ENCODE measurements at places on chromosomes 6 and 20.

DNA sequence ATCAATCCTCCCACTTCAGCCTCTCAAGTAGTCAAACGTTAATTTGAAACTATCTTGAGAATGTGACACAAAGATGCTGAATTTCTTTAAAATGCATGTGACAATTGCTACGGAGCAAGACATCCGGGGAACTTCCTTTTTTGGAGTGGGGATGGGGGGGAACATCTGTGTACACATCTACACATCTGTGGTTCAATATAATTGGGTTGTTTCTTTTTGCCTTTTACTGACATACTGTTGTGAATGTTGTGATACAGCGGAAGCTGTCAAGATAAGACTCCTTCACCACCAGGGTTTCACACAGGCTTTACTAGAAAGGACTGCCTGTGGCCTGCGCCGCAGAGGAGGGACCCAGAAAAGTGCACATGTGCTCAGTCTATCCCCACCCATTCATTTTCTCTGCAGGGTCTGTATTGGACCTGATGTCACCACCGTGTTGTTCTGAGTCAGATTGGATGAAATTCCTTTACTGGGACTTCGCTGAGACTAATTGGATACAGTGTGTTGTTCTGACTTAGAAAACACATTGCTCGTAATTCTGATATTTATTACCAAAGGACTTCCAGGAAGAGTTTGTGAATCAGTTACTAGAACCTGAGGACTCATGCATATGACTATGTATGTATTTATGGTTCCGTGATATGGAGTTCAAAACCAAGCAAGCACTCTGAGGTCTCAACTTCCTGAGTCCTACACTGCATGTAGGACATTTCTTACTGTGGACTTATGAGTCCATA lies 98.7 kb upstream of the SGK1 start:
- no peak for DNase-seq

DNA sequence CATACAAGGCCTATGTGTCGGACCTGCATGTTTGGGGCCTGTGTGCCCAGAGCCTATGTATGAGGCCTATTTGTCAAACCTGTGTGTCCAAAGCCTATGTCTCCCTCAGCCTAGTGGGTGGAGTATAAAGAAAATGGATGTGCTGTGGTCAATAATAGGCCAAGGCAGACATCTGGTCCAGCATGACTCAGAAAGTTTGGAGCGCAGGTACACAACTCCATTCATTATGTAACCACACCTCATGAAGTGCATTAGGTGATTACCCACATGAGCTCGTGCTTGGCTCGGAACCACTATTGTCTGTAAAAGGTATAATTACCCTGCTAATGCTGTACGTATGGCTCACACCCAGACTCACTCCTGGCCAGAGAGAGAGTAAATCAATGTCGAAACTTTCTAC lies 302.4 kb upstream of the POU3F2 start:
- no peak for DNase-seq

- DNase-seq, result no peak
Observed at GRCh38 chr20:3925899-3926638, 36.9 kb downstream of the PANK2 start.

- DNase-seq, result no peak
Observed at GRCh38 chr20:22827916-22828315, 207.2 kb upstream of the SSTR4 start.

DNA sequence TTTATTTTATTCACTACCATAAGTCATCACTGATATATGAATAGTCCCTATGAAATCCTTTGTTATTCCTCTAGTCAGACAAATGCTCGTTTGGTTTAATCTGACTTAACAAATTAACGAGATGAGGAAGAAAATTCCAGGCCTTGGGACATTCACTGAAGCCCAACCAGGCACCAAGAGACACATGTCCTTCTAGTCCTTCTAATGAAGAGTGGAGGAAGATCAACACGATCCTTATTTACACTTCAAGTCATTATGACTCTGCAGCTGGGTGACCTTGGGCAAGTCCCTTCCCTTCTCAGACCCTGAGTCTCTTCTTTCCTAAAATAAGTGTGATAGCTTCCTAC lies 117.5 kb downstream of the CEBPB start:
- no peak for DNase-seq

DNA sequence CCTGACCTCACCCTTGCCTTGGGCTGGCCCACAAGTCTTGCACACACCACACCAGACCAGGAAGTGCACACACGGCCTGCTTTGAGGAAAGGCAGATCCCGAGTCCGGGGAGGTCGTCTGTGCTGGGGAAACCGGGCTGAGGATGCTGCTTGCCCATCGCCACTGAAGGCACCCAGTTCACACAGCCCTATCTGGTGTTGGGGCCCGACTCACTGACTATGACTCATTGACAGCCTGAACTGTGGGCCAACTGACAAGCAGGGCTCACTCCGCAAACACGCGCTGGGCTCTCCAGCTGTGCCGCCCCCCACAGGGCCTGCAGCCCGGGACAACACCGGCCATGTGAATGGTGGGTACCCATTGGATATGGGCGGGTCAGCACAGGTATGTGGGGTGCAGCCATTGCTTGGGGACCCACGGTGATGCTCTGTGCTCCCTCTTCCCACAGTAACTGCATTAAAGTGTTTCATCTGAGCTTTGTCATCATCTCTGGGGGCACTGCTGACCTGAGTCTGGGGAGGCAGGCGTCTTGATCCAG lies 1.6 kb downstream of the SAMD10 start:
- DNase-seq, result no peak

DNA sequence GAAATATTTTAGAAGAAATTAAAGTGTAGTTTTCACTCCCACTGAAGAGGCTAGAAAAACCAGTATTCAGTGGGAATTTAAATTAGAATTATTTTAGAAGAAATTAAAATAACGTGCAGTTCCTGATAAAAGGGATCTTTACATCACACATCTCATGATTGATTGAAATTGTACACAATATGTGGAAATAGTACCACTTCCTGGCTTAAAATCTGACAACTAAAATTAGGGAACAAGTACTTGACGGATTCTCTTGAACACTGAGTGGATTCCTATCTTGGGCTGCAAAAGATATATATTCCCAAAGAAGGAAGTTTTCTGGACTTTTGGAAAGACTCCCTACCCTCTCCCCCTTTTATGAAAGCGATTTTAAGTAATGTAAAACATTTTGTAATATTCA lies 14.6 kb upstream of the MTCL3 start:
- DNase-seq, result no peak

DNA sequence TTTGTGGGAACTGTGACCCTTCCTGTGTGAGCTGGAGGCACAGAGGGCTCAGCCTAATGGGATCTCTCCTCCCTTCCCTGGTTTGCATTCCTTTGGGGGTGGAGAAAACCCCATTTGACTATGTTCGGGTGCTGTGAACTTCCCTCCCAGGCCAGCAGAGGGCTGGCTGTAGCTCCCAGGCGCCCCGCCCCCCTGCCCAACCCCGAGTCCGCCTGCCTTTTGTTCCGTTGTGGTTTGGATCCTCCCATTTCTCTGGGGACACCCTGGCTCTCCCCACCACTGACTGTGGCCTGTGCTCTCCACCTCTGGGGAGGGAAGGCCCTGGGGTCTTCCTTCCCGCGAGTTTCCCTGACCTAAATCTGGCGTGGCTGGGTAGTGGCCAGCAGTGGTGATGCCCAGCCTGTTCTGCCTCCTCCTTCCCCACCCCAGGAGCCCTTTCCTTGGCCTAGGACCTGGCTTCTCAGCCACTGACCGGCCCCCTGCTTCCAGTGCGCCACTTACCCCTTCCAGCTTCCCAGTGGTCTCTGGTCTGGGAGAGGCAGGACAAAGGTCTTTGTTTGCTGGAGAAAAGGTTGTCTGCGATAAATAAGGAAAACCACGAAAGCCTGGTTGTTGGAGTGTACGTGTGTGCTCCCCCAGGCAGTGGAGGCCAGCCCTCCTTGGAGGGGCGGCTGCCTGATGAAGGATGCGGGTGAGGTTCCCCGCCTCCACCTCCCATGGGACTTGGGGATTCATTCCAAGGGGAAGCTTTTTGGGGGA lies 4.9 kb downstream of the VEGFA start:
- no peak for DNase-seq

DNA sequence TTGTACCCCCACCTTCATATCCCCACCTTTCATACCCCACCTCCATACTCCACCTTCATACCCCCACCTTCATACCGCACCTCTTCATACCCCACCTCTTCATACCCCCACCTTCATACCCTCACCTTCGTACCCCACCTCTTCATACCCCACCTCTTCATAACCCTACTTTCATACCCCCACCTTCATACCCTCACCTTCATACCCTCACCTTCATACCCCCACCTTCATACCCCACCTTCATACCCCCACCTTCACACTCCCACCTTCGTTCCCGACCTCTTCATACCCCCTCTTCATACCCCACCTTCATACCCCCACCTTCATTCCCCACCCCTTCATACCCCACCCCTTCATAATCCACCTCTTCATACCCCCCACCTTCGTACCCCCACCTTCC lies 92.9 kb upstream of the NAA20 start:
- no peak for DNase-seq

DNA sequence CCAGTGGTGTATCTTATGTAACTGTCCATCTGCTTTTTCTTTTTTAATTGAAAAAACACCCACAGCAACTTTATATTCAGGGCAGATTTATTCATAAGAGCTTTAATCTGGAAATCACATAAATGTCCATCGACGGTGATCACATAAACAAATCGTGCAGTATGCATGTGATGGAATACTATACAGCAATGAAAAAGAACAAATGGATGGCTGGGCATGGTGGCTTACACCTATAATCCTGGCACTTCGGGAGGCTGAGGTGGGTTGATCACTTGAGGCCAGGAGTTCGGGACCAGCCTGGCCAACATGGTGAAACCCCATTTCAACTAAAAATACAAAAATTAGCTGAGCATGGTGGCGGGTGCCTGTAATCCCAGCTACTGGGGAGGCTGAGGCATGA lies 39.1 kb downstream of the VSTM2L start:
- no peak for DNase-seq

DNA sequence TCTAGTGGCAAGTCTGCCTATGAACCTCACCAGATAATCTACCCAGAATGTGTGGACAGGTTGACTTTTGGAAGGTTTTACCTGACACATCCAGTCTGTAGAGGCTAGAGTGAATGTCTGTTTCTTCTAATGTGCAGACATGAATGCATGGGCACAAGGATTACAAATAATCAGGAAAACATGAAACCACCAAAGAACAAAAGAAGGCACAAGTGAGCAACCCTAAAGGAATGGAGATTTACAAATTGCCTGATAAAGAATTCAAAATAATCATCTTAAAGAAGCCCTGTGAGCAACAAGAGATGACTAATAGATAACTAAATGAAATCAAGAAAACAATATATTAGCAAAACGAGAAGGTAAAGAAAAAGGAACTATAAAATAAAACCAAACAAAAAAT lies 876.1 kb upstream of the ADGRB3 start:
- no peak for DNase-seq

Measured in NCI-H2029 treated with DMSO at 0.1 percent for 48 hours (cell line).